ENCODE measurements at places on chromosomes 13 and 19.
A peak's percentile ranks its signal among the peaks of the same experiment; 100 is the strongest.

DNA sequence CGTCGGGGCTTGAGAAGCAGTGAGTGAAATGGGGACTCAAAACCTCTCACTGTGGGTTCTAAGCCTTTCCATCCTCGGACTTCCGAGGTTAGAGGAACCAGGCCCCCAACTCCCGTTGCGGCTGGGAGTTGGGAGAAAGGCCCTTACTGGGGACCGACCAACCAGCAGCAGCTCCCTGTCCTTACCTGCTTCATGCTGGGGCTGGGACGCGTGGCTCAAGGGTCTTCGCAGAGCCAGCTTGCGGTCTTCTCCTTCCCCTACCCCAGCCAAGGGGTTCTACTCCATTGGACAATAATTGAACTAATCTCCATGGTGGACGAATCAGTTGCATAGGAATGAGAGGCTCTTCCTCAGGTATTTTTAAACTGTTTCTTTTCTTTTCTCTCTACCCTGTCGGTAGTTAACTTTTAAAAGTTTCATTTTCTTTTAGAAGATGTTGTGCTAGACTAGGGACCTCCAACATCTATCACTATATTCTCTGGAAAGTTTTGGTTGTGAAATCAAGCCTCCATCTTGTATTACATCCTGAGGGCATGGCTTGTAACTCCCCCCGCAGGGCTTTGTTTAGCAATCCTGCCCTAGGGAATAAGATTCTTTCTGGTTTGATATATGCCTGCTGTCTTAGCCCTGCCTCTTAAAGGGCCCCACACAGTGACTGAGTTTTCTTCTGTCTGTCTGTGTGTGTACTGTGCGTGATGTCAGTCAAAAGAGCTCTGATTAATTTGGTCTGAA is 1027.1 kb upstream of the PCDH9 start:
- DNase-seq = no peak

- peak; percentile 60 for DNase-seq
Measured at GRCh38 chr13:46896341-46897137, at the start of gene HTR2A. Gene HTR2A (minus strand): TSS chr13:46897053. CDS start chr13:46895906, 1,147 bp downstream.

DNA sequence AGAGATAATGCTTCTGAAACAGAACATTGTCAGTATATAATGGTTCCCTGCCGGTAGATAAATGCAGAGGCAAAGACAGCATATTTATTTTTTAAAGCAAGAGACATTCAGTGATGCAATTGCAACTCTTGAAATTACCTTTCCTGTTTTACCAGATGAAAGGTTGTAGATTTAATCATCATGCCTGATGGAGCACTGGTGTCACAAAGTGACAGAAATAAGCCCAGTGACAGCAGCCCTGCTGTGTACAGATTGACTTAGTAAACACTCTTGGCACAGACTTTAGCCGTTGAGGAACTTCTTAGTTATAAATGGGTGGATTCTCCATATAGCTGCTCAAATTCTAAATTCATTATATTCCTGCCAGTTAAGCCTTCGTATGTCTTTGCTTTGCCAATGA is 172.5 kb downstream of the ITGBL1 start:
- peak; percentile 60 for DNase-seq

DNA sequence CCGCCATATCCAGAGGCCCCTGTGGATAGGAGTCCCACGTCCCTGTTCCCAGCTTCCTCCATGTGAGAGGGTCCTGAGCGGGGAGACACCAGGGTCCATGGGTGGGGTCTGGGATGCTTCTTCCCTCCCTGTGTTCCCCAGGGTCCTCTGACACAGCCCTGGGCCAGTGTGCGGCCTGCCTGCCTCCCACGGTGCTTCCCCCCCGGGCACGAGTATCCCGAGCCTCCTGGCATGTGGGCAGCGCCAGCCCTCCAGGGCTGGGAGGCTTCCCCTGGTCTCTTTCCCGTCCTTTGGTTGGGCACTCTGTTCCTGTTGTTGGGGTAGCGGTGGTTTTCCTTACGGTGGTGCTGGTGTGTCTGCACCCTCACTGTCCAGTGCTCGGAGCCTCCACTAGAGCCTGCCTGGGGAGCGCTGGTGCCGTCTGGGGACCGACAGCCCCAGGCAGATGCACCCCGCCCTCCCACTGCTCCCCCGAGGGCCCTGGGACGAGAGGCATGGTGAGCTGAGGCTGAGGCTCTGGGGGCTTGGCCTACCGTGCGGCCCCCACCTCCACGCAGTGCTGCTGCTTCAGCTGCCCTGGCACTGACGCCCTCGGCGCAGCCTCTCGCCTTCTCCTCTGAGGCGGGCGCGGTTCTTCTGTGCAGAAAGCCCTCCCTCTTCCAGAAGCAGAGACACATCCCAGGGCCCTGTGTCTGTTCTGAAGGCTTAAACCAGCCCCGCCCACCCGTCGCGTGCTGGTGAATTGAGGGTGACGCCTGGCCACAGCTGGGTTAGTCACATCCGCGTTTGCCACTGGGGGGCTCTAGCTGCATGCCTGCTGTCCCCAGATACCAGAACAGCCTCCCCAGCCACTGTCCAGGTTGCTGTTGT is 27.9 kb downstream of the PLEKHJ1 start:
- DNase-seq = no peak

DNA sequence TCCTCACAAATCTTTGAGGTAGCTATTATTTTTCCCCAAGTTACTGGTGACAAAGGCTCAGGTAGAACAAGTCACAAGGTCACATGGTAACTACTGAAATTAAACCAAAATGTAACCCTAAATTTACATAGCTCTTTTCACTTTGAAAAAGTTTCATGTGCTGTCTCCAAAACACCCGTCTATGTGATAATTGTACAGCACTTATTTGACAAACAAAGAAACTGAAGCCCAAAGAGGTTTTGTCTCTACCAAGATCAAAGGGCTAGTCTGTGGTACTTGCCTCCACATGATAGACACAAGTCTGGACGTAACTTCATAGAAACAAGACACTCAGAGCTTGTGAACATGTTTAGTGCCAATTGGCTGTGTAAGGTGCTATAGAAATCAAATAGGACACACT is 108.3 kb downstream of the SACS start:
- no peak for DNase-seq

GRCh38 chr19:32063601-32064000 is 281.8 kb upstream of the ZNF507 start:
- DNase-seq = no peak

DNA sequence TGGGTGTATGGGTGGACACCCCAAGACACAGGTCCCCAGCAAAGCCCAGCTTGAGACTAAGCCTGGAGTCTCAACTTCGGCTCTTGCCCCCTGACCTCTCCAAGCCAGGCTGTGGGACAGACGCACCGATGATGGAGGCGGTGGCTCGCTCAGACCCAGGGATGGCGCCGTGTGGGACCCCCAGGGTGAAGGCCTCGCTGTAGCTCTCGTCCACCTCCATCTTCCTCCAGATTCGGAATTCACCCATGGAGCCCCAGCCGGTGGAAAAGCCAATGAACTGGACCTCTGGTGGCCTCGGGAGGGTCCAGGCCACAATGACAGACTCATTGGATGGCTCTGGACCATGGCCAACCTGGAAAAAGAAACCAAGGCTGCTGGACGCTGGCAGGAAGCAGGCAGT is 39.1 kb downstream of the F2RL3 start:
- no peak for DNase-seq

DNA sequence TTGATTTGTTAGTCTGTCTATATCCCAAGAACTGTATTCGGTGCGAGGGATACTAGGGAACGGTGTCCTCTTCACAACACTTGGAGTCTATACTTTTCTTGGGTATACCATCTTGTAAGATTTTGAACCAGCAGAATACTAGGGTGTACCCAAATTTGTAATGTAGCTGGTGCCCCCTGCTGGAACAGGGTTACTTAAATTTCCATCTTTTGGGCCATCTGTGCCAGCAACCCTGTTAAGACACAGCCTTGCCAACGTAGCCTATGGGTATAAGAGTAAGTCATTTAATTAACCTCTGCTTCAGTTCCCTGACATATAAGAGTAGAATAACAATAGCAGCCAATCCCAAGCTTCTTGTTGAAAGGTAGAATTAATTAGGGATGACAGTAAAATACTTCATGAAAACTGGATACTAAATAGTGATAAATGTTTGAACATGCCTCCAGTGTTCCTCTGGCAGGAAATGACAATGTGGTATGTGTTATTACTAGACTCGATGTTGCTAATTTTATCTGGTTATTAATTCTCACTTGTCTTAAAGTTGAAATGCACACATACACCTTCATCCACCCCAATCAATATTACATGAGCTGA is 607.6 kb downstream of the FGF9 start:
- peak; percentile 87 for DNase-seq

- no peak for DNase-seq
Measured at GRCh38 chr13:30322428-30322827, 15.1 kb upstream of the KATNAL1 start.

DNA sequence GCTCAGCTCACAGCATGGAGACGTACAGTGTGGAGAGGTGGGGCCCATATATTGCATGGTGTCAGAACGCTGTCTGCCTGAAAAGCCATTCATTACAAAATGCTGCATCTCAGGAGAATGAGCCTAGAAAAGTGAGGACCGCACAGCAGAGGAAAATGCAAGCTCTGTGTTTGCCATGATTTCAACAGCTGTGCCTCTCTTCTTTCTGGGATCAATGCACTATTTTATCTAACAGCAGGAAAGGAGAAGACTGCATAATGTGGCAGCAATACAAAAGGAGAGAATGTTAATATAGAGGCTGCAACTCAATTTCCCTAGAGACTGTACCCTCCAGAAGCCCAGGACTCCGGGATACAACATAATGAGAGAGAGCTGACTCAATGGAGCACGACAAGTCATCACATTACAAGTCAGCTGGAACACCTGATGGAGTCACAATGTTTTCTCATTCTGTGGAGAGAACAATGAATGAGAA is 368.0 kb downstream of the FGF14 start:
- no peak for DNase-seq

All from activated CD4-positive, alpha-beta T cell treated with anti-CD3 and anti-CD28 coated beads, Interleukin-2, amount 10 ng/mL, durations not matched to agents 24 days and 14 days (primary cell).